Mammary epithelial cell (primary cell): ENCODE measurements at places on chromosomes 4 and X.

DNA sequence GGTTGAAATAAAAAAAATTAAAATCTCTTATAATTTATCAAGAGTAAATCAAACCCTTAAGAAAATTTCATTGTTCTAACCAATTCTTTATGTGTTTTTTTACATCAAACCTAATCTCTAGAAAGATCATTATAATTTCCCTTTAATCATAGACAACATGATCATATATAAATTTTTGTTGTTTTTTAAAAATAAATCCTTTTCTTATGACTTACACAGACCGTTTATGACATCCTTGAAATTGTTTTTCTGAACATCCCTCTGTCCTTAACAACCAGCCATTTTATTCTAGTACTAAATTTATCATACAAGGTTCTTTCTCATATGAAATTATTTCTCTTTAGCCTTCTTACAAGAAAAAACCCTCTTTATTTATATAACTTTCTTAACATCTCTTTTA is 62.7 kb upstream of the GABRE start:
- DNase-seq: no peak

DNA sequence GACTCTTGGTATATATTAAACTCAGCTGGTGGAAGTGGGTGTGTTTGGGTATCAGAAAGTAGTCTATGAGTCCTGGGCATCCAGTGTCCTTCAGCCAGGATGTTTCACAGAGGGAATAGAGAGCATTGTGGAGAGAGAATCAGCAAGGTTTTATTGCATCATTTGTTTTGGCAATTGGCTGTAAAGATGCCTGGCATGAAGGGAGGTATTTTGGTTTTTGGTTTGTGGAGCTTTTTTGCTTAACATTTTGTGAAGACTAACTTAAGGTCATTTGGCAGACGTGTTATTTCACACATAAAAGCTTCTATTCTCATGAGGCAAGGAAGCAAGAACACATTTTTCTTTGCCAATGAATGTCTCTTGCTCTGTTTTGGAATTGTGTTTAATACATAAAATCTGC is 71.1 kb downstream of the DCLK2 start:
- DNase-seq: no peak

DNA sequence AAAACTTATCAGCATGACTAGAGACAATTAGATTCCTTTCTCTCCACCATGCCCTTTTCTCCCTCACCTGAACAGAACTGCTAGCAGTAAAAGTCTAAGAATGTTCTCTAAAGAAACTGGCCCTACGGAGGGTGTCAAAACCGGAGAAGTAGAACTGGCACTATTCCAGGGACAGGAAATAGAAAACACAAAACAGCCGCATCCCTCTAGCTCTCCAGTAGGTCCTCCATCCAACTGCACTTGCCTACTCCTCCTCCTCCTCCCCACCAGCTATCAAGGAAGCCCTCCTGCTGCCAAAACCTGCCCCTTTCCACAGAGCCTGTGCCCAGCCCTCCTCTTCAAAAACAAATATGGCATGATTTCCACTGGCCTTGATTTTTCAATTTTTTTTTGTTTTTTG is 28.4 kb downstream of the FUNDC1 start:
- DNase-seq: no peak

GRCh38 chrX:107683124-107683895 is 55.0 kb downstream of the PRPS1 start:
- no peak for DNase-seq

GRCh38 chr4:11847167-11847566 is 418.5 kb upstream of the HS3ST1 start:
- no peak for DNase-seq
